ENCODE measurements at places on chromosomes 16 and 17.

- no peak for DNase-seq
These were observed 67.9 kb downstream of the RAI1 start for GRCh38 chr17:17749025-17749772.

GRCh38 chr16:31335431-31335830, 19.5 kb upstream of the ITGAX start:
- no peak for DNase-seq

DNA sequence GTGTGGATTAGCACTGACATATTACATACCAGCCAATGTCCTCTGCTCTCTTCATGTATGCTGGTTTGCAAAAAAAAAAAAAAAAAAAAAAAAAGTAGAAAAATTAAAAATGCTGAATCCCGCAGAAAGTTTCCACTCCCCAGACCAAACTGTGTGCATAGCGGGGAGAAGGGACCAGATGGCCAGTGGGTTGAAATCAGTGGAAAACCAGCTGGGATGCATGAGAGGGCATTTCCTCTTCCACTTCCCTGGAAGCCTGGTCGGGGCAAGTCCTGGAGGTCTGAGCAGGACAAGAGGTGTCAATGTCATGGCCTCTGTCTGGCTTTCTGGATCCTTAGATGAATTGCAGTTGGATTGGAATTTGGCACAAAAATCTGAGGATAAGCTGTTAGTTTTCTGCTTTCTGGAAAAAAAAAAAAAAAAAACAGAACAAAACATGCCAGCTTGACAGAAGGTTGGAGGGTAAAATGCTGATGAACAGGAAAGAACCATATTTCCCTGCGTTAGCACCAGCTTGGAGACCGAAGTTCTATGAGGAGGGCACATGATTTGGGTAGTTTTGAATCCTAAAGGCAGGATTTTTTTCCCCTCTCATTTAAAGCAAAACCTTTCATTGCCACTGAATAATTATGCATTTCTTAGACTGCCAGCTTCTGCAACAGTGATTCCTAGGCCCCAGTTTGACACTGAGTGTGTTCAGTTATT, 941.5 kb upstream of the EEF2KMT start:
- no peak for DNase-seq

DNA sequence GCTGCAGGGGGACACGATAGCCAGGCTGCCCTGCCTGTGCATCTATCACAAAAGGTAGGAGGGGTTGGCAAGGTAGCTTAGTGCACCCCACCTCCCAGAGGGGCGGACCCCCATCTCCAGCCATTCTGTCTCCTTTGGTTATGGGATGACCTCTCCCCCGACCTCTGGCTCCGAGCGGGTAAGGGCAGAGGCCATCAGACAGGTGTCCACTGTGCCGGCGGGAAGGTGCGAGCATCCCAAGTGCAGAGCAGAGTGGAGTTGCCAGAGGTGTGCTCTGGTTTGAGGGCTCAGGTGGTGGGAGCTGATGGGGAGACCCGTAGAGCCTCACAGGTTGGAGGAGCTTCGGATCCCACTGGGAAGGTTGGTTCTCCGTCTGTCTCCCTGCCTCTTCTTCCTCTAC, 11.7 kb downstream of the LDHD start:
- no peak for DNase-seq

GRCh38 chr16:75495076-75495674, at the start of gene CHST6:
Gene CHST6, minus strand, starts transcription at chr16:75495441. Its CDS starts 15,613 bp downstream, at chr16:75479828.
- DNase-seq, result no peak

DNA sequence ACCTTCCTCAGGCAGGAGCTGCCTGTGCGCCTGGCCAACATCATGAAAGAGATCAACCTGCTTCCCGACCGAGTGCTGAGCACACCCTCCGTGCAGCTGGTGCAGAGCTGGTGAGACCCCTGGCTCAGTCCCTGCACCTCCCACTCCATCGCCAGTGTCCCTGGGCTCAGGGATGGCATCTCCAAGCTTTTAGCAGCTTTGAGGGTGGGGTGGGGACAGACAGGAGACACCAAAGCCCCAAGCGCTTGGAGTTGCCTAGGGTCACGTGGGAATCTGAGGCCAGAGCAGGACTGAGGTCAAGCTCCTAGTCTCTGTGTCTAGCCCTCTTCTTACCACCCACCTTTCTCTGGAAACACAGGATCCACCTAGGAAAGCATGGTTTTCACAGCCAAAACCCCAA, 2.3 kb downstream of the PDK2 start:
- no peak for DNase-seq

DNA sequence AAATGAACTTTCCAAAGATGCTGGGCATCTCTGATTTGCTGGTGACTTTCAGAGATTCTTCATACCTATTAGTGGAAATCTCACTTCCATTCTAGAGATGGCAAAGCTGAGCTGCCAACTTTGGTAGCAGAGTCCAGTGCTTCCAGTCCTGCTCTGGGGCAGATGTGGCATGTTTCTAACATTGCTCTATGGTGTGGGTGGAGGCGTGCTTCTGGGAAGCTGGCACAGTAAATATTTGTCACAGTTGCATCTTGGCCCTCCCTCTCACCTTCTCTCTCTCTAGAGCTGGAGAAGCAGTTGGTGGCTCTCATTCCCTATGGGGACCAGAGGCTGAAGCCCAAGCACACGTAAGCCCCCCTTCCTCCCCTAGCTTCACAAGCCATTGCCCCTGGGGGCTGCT, 1.9 kb downstream of the TMEM106A start:
- DNase-seq, result no peak

GRCh38 chr17:18182110-18182977, 1.3 kb upstream of the ALKBH5 start:
- no peak for DNase-seq

DNA sequence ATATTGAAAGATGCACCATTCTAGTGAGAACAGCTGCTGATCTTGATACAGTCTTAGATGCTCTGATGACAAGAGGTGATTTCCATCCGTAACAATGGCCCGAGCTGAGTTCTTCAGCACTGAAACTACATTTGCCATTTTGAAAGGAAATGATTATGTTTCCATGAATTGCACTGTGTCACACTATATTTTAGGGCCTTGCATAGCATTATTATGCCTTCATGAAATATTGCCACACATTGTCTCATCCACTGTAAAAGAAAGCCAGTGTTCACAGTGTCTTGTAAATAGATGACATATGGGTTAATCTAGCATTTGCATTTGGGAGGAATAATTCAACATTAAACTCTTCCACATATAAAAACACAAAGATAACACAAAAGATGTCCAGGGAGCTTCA, 438.3 kb upstream of the PSMD7 start:
- DNase-seq, result no peak

DNA sequence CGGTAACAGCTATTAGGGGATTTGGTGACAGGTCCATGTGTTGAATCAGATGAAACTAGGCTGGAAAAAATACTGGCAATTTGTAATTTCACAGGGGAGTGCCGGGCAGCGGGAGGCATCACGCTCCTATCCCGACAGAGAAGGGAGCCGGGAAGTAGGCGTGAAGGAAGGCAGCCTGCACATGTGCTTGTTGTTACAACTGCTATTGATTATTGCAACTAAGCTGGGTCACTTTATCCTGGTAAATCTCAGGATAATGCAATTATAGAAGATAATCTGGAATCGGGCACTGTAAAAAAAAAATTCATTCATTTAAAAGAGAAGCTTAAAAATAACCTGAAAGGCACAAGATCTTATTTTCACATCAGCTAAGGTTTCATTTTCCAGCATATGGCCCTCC, 180.6 kb downstream of the FOXL1 start:
- no peak for DNase-seq

DNA sequence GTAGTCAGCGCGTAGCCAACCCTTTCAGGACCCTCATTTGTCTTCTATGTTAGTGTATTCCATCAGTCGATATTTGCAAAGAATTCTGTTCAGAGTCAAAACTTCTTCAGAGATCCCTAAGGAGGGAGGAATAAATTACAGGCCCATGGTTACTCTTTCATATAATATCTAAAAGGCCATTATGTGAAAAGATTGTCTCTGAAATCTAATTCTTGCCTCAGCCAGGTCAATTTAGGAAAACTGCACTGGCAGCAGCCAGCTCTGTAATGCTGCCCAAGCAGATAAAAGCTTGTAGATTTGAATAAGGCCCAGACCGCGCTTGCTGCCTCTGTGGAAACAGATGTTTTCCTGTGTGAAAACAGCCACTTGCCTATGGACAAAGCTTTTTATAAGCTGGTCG, 379.8 kb downstream of the CNTNAP4 start:
- no peak for DNase-seq

GRCh38 chr16:27721531-27722181, 171.7 kb downstream of the KATNIP start:
- no peak for DNase-seq

DNA sequence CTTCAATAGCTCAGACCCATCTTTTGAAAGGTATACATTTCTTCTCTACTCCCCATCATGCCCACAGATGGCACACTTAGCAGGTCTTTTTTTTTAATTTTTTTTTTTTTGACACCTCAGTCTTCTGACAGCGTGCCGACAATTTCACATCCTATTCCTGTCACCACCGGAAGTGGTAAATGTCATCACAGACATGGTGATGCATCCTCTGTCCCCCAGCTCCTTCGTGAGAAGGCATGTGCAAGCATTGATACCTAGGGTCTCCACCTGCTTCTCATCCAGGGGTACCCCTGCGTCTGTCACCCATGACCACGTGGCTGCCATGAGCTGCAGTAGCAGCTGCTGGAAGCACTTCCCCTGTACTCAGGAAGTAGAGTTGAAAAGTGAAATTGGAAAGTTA, 35.6 kb downstream of the ELAC2 start:
- DNase-seq, result no peak

GRCh38 chr16:84138500-84138823, 6.5 kb downstream of the HSDL1 start:
- no peak for DNase-seq

- DNase-seq, result no peak
These were observed 637 bp downstream of the DHRS11 start for GRCh38 chr17:36592316-36592715.

DNA sequence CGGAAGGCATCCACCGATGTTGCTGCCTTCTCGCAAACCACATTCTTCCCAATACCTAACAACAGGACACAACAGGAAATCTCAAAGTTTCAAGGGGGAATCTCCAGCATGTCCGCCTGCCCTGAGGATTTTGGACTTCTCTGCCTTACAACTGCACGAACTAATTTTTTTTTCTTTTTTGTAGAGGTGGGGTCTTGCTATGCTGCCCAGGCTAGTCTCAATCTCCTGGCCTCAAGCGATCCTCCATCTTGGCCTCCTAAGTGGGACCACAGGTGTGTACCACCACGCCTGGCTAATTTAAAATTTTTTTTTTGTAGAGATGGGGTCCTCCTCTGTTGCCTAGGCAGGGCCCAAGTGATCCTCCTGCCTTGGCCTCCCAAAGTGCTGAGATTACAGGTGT, 9.4 kb downstream of the C16orf86 start:
- DNase-seq, result no peak

- DNase-seq, result no peak
These were observed 1.8 kb upstream of the NECAB2 start for GRCh38 chr16:83966153-83966696.

DNA sequence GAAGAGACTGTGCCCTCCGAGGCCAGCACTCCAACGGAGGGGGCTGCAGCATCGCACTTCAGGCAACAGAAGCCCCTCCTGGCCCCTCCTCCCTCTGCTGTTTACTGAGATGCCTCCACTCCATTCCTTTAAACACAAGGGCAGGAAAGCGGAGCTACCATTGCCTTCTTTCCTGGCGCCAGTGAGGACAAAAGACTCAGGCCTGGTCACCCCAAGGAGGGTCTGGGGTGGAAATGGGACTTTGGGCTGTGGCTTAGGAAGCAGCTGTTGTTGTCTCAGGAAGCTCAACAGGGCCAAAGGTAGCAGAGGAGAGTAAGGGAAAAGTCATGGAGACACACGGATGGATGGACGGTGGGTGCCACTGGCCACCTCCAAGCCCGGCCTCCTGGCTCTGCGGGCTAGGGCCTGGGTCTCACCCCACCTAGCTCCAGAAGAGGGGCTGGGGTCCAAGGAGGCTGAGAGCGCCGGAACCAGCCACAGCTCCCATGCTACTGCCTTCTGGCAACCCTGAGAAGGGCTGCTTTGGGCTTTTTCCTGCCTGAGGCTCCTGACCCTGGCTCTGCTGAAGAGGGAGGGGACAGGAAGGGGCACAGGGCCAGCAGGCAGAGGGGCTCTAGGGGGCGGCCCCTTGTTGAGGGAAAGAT, 11.1 kb downstream of the CD300LG start:
- no peak for DNase-seq

DNA sequence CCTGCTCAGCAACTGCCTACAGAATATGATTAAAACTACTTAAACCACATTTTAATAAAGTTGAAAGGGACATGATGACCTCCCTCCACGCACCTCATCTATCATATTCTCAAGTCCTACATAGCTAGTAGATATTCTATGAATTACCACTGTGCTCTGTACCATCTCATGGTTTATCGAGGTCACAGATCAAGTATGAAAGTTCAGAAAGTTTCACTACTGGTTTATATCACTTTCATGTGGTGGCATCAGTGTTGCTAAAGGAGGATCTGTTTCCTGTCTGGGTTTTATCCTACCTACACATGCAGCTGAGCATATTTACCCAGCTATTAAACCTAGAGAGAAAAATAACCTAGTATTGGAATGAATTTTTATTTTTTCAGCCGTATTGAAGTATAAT, 214.9 kb upstream of the MON1B start:
- no peak for DNase-seq

GRCh38 chr17:41366070-41366469, 3.5 kb downstream of the KRT33B start:
- DNase-seq, result no peak

DNA sequence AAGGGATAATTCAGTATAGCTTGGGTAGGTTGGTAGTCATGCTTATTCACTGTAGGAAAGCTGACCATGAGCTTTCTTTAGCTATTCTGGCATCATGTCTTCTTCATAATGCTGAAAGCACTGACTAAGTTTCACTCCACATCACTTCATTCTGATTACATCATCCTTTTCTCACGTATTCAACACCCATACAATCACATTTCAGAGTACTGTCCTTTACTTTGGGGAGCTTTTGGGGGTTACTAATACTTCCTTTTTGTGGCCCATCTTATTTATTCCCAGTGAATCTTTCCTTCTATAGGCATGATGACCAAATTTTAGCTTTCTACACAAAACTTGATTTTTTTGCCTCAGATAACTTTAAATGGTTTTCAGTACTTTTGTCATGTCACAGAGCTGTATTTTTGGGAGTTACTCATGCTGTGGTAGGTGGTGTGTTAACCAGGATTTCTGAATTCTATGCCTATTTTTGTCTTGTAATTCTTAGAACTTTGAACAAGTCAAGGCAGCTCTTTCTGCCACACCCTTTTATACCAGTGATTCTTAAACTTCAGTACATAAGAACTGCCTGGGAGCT, 23.5 kb downstream of the TADA2A start:
- DNase-seq, result no peak

Measured in stimulated activated CD4-positive, alpha-beta T cell treated with anti-CD3 and anti-CD28 coated beads, Interleukin-1b, Interleukin-23, amount 100 ng/mL, for 1 hour (primary cell).